SK-MEL-5 (cell line): ENCODE measurements at places on chromosomes 12 and 14. TPM values are rescaled to one million over a fixed set of nuclear protein-coding genes. Genes with fewer than 3 reads are reported as not detected.

DNA sequence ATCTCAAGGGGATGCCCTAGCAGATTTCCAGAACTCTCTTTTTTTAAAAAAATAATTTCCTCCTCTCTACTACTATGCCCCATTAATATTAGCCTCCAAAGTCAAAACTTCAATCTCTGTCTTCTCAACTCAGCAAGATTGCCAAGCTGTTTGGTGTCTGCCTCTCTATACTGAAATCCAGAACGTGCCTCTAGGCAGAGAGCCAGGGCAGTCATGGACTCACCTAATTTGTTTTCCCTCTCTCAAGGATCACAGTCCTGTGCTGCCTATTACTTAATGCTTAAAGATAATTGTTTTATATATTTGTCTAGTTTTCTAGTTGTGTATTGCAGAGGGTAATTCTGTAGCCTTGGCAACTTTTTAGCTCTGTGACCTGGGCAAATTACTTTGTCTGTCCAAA lies 74.7 kb downstream of the E2F7 start:
- no peak for DNase-seq

DNA sequence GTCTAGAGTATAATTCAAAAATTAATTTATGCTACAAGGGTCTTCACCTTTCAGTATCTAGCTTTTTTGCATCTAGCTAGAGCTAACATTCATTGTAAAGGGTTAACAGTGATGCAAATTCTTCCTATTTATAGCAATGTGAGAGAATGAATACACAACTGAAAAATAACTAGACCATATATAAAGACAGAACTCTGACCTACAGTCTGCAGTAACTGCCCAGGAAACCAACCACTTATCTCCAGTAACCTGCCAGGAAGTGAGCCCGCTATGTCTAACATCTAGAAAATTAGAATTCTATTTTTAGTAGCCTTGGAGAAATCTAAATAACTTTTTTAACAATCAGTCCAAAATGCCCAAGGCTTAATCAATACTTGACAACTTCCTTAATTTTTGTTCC lies 1021.9 kb downstream of the LRFN5 start:
- no peak for DNase-seq

- peak; percentile 94 for DNase-seq
These were observed at the start of gene CCDC77 for GRCh38 chr12:401235-402028. TSS of gene CCDC77 (plus strand) at chr12:401644. CDS start at chr12:409384, 7,740 bp downstream.

DNA sequence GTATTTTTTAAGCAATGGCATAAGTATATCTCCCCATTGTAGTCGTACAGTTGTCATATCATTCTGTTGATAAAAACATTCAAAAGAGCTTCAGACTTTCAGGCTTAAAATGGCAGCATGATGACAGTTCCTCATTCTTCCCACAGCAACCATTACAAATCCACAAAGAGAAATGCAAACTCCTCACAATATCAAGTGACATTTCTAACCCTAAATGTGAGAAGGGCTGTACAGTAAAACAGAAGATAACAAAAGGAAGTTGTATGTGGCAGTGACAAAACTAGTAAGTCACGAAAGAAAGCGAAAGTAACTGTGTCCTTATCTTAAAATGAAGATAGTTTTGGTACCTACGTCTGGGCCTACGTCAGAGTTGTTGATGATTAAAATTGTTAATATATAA lies 46.7 kb downstream of the GXYLT1 start:
- DNase-seq: no peak

GRCh38 chr14:100130521-100130920 lies 28.9 kb downstream of the DEGS2 start:
- DNase-seq: no peak

DNA sequence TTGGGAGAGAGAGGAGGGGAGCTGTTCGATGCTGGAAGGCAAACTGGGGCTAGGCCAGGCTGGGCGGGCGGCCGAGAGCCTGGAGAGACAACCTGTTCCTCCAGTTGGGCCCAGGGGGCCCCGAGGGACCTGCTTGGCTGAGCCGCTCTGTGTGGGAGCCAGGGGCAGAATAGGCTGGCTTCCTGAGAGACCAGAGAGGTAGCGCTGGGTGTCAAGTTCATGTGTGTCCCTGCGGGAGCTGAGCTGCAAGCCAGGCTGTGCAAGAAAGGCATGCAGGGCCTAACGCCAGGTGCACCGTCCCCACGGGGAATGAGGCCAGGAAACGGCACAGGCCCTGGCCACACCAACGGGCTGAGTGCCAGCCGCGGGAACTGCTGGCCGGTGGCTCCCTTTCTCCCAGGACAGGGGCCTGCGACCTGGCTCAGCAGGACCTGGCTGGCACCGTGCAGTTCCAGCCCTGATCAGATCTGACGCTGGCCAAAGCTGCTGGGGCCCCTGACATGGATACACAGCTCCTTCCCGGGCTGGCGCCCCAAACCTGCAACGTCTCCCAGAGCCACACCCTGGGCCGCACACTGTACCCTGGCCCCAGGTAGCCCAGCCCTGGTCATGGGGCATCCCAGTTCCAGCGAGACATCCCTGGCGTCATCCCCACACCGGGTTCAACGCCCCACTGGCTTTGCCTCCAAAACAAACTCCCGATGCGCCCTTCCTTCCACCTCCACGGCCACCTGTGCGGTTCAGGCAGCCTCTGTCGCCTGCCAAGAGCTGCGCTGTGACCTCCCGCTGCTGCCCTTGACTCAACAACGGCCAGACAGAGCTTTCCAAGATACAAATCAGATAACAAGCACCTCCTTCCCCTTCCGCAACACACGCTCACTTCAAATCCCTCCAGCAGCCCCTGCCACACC lies 65.0 kb downstream of the RFLNA start:
- no peak for DNase-seq

GRCh38 chr12:92338102-92338501 lies 192.5 kb upstream of the BTG1 start:
- no peak for DNase-seq

- DNase-seq: no peak
These were observed 7.7 kb upstream of the PPP1R13B start for GRCh38 chr14:103854822-103855733.

- no peak for DNase-seq
These were observed 57.0 kb downstream of the GCH1 start for GRCh38 chr14:54845641-54846040.

DNA sequence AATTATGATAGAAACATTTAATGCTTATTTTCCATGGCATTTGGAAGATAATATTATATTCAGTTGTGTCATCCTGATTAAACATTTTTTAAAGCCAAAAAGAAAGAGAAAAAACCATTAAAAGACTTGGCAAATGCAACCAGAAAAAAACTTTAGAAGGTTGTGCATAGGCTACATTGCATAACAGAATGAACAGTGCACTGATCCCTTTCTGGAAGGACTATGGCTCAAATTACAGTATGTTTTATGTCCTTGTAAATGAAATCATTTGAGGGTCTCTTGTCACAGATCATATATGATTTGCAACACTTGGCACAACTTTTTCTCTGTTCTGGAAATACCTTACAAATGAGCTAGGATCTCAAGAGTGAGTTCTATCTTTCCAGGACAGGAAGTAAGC lies 275.2 kb upstream of the FLRT2 start:
- DNase-seq: no peak

GRCh38 chr12:7731486-7731885 lies 15.7 kb downstream of the CLEC4C start:
- DNase-seq: no peak

GRCh38 chr14:30681752-30682355 lies 59.7 kb downstream of the SCFD1 start:
- DNase-seq: peak; percentile 28

DNA sequence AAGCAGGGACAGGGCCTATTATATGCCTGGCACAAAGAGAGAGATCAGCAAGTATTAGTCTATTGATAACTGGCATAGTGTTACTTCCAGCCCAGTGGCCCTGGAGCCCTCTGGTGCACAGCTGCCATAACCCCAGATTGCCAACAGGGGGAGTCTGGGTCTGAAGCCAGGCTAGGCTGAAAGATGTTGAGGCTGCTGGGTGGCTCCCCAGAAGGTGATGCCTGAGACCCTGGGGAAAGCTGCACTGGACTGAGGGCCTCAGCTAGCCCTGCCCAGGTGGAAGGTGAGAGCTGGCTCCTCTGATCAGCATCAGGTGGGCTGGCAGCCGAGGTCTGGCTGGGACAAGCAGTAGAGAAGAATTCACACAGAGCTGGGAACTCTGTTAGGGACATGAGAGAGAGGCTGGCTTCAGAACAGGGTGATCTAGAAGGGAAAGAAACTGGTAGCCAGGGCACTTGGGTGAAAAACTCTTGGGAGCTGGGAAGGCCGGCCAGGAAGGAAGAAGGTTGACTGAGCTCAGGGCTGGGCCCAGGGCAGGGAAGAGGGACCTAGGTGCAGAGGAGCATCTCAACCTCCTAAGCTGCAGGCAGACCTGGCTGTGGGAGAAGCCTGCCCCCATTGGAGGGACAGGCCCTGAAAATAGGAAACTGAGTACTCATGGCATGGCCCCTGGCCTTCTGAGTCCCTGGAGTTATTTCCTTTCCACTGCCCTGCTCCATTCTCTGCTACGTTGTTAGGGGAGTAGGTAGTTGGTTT lies 3.9 kb downstream of the GZMH start:
- peak; percentile 59 for DNase-seq

DNA sequence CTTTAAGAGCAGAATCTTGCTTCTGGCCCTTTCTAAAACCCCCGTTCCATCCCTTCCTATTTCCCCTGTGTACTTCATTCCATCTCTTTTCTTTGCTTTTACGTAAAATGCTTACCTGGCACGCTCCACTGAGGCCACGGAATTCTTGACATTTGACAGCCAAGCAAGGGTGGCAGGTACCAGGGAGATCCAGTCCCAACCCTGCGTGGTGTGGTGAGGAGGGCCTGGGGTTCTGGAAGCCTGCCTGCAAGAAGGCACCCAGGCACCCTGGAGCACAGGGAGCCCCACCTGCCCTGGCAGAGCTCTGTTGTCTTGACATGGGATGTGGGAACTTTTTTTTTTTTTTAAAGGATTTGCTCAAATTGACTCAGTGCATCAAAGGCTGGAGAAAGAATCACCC lies 48.6 kb downstream of the ITPK1 start:
- no peak for DNase-seq

DNA sequence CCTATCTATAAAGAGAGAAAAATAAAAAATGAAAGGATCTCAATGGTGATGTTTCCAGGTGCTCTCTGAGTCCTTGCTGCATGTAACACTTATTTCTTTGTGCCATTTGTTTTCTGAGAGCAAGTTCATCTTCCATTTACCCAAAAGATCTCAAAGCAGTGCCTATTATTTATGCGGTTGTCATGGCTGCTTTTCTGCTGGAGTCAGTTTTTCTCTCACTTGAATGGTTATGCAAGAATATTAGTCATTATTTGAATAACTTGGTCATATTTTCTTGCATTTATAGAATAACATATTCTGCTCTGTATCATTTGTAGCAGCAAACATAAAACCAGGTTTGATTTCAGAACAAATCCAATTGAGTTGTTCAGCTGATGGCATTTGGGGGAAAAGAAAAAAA lies 141.8 kb upstream of the G2E3 start:
- DNase-seq: no peak

DNA sequence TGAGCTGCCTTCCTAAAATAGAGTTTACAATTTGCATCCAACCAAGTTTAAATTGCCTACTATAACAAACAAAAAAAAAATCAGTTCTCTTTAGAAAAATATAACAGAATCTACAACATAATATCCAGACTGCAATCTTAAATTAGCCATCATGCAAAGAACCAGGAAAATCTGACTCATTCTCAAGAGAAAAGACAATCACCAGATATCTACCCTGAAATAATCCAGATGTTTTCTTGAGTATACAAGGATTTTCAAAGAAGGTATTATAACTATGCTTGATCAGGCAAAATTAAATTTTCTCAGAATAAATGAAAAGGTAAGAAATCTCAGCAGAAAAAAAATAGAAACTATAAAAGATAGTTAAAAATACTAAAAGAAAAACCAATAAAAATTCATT lies 115.6 kb downstream of the CCER1 start:
- DNase-seq: no peak

GRCh38 chr12:12872934-12873275 lies 18.5 kb upstream of the GPRC5A start:
- no peak for DNase-seq

DNA sequence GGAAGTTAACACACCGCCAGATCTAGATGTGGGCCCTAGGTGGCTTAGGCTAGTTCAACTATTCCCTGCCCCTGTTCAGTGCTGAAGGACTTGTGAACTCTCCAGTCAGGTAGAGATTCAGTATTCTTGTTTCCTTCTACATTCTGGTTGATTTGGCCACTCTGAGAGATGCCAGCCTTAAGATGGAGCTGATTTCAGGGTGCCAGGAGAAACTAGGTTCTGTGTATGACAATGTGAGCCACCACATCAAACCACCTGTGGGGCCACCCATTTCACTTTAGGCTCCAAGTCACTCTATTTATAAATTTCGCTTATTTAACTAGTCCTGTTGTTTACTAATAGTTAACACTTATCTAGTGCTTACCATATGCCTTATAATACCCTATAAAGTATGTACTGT lies 26.0 kb downstream of the FRMD6 start:
- DNase-seq: no peak

- peak; percentile 63 for DNase-seq
These were observed 30.8 kb downstream of the TTC7B start for GRCh38 chr14:90785471-90785870.

GRCh38 chr12:32110942-32111341 lies 4.3 kb downstream of the BICD1 start:
- DNase-seq: no peak

GRCh38 chr12:388012-388411 lies 1.1 kb downstream of the KDM5A start:
- no peak for DNase-seq

DNA sequence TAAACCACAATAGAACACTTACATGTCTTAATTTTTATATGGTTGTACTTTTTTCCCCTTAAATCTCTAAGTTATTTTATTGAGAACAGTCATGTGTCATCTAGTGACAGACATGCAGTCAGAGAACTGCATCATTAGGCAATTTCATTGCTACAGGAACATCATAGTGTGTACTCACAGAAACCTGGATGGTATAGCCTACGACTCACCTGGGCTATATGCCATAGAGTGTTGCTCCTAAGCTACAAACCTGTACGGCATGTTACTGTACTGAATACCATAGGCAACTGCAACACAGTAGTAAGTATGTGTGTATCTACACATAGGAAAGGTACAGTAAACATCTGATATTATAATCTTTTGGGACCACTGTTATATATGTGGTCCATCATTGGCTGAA lies 557.6 kb downstream of the PRKD1 start:
- DNase-seq: no peak

- DNase-seq: no peak
These were observed 7.3 kb downstream of the SPRYD3 start for GRCh38 chr12:53071591-53072551.

GRCh38 chr12:116662612-116663144 lies 75.2 kb downstream of the SPRING1 start:
- no peak for DNase-seq

GRCh38 chr14:63542231-63542999 lies 762 bp downstream of the PPP2R5E start:
- no peak for DNase-seq

- DNase-seq: peak; percentile 89
These were observed at the start of gene CPNE8 for GRCh38 chr12:38905480-38906351. TSS of gene CPNE8 (minus strand) at chr12:38905591. CDS start at chr12:38905534, 57 bp downstream.

CTSG gene
- total RNA-seq: not detected in 2 replicates

ALDH6A1 gene
- total RNA-seq: 11.2 and 12.9 TPM in 2 replicates

TAS2R20 gene
- total RNA-seq: 1.1 and 1.3 TPM in 2 replicates

RND1 gene
- 0.11 and 0.13 TPM in 2 replicates for total RNA-seq

TAS2R8 gene
- total RNA-seq: not detected in 2 replicates

KCNJ8 gene
- not detected in 2 replicates for total RNA-seq

PTCSC3 gene
- total RNA-seq: not detected in 2 replicates

DBX2 gene
- not detected in 2 replicates for total RNA-seq

ART4 gene
- total RNA-seq: not detected in 2 replicates

C3AR1 gene
- 0.58 and 1.4 TPM in 2 replicates for total RNA-seq
